Stimulated activated CD4-positive, alpha-beta T cell treated with anti-CD3 and anti-CD28 coated beads, Interleukin-1b, Interleukin-23, amount 100 ng/mL, for 4 hours (primary cell): ENCODE measurements at places on chromosomes 3 and 15.

- DNase-seq, result no peak
Observed at GRCh38 chr15:70314018-70314354, 216.3 kb upstream of the TLE3 start.

DNA sequence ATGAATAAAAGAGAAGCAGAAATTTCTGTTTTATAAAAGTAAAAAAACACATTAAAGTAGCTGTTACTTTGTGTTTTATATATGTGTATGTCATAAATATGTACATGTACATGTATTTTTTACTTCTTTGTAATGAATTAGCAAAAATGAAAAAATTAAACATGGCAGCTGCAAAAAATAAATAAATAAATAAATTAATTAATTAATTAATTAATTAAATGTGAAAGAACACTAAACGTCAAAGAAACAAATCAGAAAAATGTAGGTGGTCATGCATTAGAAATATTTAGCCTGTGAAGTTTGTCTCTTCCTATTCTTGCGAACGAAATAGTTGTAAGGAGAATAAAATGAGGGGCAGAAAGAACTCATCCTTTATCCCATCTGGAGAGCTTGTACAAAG, 357.0 kb downstream of the ZIC4 start:
- DNase-seq, result no peak

DNA sequence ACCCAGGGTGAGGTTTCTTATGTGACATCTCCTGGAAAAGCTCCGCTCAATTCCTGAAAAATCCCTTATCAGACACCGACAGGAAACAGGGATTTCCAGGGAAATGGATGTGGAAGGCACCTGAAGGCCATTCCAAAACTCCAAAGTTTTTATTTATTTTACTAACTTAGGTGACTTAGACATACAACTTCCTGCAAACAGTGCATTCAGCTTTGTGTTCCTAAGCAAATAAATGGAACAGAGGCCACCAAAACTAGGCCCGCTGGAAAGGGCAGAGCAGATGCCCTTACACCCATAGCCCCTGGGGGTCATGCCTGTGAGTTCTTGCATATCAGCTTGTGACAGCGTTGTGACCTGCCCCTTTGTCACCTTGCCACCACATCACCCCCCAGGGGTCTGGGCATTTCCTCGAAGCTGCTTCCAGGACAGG, 239.4 kb downstream of the XXYLT1 start:
- DNase-seq, result no peak

- DNase-seq, result peak; percentile 49
Observed at GRCh38 chr15:74616366-74616939, 817 bp downstream of the CLK3 start.

- DNase-seq, result no peak
Observed at GRCh38 chr3:1275495-1275894, 182.7 kb downstream of the CNTN6 start.

DNA sequence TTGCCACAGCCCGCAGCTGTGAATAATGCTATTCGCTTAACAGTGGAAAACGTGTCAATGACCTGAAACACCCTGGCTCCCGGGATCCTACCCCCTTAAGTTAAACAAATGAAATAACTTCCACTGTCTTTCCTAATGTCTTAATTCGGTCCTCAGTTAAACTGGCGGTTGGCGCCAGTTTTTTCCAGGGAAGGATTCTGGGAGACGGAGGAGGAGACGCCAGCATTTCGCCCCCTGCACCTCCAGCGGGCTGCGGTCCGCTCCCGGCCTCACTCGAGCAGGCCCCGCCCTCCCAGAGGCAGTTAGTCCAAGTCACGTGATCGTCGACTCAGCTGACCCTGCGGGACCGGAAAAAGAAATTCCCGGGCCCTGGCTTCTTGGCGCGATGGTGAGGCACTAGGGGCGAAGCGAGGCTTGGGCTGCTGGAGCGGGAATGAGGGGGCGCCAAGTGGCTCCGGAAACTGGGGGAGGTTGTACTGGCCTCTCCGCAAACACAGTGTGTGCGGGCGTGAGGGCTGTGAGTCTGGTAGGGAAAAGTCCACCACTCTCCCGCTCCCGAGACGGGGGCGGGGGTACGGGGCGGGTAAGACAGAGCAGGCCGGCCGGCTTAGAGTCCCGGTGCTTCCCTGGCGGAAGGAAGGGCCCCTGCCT, at the start of gene COMMD4:
Gene COMMD4 (plus strand): TSS at position 359 of the 651 bp plus-strand sequence. CDS start 27 bp downstream, at position 386.
- peak; percentile 79 for DNase-seq

DNA sequence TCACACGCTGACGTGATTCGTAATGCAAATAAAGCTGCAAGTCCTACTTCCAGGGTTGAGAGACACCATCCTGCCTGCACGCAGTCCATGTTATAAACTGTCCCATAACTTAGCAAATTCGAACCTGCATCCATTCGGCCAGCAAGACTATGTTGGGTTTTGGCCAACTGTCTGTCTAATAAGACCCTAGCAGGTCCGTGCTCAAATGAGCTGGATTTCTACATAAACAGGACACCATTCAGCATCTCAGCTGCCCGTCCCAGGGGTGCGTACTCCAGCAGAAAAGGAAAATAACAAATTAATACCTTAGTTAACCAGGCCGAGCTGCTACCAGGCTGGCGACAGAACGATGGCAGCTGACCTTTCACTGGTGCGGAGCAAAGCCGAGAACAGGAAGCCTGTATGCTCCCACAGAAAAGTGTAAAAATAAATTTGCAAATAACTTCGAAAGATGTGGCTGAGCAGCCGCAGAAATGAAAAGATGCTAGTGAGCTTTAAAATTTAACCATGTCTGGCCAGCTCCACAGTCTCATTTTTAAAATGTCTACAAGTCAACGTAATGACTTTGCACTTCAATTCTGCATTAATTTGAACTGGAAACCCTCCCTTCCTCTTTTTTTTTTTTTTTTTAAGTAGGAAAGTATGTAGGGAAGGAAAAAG, 97.1 kb upstream of the SNRPA1 start:
- no peak for DNase-seq

- no peak for DNase-seq
Observed at GRCh38 chr3:23659274-23659673, 146.5 kb upstream of the UBE2E1 start.

DNA sequence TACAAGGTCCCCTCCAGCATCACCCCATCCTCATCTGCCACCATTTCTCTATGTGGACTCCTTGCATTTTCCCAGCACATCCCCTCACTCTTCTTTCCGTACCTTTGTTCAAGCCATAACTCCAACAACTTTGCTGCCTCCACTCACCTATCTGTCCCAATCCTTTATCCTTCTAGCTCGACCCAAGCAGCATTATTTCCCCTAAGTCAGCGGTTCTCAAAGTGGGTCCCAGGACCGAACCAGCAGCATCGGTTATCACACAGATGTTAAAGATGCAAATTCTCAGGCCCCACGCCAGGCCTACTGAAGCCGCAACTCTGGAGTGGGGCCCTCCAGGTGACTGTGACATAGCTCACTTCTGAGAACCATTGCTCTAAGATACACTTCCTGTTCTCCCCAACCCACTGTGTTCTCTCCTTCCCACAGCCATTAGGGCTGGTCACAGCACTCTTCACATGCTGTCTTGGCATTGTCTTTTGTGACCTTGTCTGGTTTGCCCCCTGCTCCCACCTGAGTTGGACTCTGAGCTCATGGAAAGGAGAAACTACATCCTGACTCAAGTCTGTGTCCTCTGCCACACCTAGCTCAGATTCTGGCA, 56.2 kb downstream of the AAGAB start:
- DNase-seq, result no peak

- DNase-seq, result no peak
Observed at GRCh38 chr3:134239538-134239937, 11.1 kb downstream of the RYK start.

DNA sequence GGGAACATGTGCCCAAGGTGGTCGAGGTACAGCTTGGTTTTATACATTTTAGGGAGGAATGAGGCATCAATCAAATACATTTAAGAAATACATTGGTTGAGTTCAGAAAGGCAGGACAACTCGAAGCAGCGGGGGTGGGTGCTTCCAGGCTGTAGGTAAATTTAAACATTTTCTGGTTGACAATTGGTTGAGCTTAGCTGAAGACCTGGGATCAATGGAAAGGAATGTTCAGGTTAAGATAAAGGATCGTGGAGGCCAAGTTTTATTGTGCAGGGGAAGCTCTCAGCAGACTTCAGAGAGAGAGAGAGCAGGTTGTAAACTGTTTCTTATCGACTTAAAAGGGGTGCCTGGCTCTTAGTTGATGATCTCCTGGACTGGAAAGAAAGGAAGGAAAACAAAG, 11.3 kb downstream of the CPN2 start:
- no peak for DNase-seq

DNA sequence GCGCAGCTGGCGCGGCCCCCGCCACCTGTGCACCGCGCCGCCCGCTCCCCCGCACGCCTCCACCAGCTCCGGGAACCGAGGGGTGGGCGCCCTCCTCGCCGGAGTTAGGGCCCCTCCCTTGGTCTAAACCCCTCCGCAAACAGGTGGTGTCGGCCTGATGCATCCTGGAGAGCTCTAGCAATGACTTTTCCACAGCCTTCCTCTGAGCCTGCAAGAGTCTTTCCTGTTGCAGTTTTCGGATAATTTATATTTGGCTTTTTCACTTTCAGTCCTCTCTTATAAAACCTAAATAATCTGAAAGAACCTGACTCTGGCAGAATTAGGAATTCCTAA, 334 bp upstream of the IGSF11 start:
- DNase-seq, result no peak

DNA sequence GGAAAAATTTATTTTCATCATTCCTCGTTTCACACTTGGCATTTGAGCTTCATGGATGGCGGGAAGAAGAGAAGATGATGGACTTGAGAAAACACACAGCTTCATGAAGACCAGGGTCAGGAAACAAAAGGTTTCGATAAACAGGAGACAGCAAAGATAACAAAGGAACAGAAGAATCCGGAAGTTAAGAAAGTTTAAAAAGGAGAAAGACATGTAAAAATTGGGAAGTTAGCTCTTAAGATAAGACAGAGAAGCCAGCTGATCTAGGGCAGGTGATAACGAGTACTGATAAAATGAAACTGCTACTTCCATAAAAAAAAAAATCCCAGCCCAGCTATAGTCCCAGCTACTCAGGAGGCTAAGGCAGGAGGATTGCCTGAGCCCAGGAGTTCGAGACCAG, 23.9 kb downstream of the IL5RA start:
- DNase-seq, result no peak

DNA sequence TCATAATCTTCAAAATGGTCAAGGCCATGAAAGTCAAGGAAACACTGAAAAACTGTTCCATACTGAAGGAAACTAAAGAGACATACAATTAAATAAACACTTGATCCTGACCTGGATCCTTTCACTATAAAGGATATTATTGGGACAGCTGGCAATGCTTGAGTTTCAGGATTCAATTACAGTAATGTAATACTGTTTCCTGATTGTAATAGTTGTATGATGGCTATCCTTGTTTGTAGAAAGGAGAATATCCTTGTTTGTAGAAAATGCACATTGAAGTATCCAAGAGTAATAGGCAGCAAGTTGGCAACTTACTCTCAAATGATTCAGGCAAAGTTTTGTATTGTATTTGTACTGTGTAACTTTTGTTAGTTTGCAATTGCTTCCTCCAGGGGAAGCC, 4.6 kb downstream of the CIDEC start:
- no peak for DNase-seq

DNA sequence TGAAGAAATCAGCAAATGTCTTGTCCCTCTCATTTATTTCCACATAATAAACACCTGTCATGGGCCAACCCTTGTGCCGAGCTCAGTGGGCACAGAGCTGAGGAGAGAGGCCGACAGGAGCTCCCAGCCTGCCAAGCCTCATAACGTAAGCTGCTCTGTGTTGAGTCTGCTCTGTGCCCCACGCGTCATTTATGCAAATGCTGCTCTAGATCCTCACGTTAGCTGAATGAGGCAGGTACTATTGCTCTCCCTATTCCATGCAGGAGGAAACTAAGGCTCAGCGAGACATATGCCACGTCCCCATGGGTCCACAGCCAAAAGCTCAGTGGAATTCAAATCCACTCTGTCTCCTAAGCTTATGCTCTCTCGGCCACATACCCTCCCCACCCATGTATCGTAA, 41.5 kb downstream of the EFCAB12 start:
- no peak for DNase-seq

GRCh38 chr15:98586066-98586465, 62.3 kb upstream of the IGF1R start:
- DNase-seq, result no peak

GRCh38 chr3:46400000-46400734, 6.7 kb downstream of the CCR5AS start:
- DNase-seq, result no peak

GRCh38 chr3:191263850-191264249, 64.8 kb downstream of the OSTN start:
- DNase-seq, result no peak

DNA sequence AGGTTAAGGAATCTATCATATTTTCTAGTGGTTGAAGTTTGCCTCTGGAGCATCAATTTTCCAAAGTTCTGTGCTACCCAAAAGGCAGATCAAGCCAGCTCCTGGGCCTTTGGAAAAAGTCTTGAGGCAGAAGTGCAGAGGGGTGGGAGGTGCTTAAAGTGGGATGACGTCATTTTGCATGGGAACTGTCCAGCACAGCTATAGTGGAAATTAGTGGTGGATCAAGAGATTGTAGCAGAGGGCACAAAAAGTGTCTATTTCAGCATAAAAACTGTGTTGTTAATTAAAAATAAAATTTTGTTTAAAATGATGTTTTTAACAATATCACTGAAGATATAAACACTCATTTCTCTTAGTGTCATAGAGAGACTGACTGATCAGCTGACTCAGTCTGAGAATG, 221.9 kb downstream of the LRRN1 start:
- no peak for DNase-seq

- DNase-seq, result no peak
Observed at GRCh38 chr3:101146946-101147345, 153.7 kb upstream of the ABI3BP start.

DNA sequence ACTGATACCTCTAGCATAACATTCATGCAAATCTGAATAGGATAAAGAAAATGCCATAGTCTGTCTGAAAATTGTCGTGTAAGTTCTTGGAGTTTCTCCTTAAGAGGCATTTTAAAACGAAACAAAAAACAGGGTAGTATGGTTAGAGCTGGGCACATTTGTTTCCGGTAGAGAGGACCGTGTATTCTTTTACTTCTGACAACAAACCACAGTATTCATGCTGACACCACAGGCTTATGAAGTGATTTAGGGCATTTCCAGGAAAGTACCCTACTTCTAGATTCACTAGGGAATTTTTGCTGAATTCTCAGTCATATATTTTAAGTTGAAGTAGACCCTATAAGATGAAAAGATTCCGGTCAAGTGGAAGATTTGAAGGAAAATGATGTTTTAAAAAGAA, 541.3 kb downstream of the UNC13C start:
- no peak for DNase-seq

GRCh38 chr3:158918008-158918407, 116.2 kb downstream of the MFSD1 start:
- no peak for DNase-seq

DNA sequence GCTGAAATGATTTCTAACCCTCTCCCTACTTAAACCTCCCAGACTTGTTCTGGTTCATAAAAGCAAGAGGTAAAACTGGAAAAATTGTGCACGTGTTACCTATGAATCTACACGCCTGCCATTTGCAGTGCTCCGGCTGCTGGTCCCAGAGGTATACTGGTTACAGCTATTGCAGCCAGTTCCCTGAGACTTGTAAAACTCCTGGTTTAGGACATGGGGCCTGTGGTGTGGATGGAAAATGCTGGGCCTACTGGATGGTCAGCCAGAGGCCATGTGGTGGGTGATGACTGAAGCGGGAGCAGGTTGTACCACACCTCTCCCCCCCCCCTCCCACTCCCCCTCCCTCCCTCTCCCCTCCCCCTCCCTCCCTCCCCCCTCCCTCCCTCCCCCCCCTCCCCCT, 45.0 kb downstream of the SENP2 start:
- DNase-seq, result no peak
